ENCODE measurements at places on chromosomes 3 and 15.

DNA sequence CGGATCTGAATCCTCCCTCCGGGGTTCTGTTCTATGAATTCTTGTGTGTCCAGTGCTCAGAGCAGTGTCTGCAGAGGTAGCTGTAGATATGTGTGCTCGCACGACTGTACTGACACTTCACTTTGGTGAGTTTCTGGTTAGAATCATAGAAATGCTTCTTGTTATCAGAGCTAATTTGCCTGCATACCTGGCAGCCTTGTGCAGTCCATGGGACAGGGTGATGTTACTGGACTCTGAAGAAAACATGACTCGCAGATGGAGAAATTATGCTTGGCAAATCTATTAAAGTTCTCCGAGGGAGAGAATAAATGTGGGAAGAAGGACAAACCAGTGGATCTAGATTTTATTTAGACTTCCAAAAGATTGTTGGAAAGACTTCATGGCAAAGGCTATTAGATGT is 12.2 kb downstream of the CGNL1 start:
- no peaks in the 10 kb centered on the region for H3K4me1 ChIP-seq
- no peak overlapping the region for H3K4me3 ChIP-seq
- no peaks in the 10 kb centered on the region for H3K27me3 ChIP-seq
- H3K27ac ChIP-seq = no peak overlapping the region

GRCh38 chr15:42845581-42845980 is 75.0 kb downstream of the TTBK2 start:
- H3K27ac ChIP-seq = no peak overlapping the region
- H3K4me1 ChIP-seq = no peaks in the 10 kb centered on the region
- H3K36me3 ChIP-seq = no peaks in the 10 kb centered on the region
- no peaks in the 10 kb centered on the region for H3K27me3 ChIP-seq

DNA sequence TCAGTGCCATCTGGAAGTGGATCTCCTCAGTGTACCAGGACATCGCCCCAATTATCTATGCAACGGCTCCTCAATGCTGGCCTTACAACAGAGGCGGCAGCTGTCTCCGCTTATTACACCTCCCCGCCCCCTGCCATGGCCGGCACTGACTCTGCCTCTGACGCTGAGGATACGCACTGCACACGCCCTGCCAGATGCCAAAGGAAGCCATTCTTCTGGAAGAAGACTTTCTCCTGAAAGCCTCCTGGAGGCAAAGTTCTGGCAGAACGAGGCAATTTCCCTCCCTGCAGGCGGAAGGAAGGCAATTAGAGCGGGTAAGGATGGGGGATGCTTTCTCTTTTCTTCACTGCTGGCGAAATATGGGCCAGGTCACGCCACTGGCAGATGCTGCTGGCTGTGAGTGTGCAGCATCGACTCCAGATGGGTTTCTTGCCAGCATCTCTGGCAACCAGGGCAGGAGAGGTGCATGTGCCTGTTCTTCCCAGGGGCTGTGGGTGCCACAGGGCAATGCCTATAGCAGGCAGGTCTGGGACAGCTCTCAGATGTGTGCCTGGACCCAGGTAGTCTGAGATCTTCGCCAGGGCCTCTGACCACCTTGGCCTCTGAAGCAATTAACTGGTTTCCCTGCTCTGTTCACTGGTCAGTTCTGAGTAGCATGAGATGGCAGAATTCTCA is 62.2 kb upstream of the MRPS22 start:
- H3K36me3 ChIP-seq = no peaks in the 10 kb centered on the region
- no peaks in the 10 kb centered on the region for H3K4me1 ChIP-seq
- no peaks in the 10 kb centered on the region for H3K27me3 ChIP-seq

- H3K4me1 ChIP-seq = no peaks in the 10 kb centered on the region
- H3K27ac ChIP-seq = no peak overlapping the region
- DNase-seq = no peak
- H3K27me3 ChIP-seq = no peaks in the 10 kb centered on the region
- no peak overlapping the region for H3K4me3 ChIP-seq
These were observed 14.6 kb upstream of the PIK3CA start for GRCh38 chr3:179133575-179133974.

DNA sequence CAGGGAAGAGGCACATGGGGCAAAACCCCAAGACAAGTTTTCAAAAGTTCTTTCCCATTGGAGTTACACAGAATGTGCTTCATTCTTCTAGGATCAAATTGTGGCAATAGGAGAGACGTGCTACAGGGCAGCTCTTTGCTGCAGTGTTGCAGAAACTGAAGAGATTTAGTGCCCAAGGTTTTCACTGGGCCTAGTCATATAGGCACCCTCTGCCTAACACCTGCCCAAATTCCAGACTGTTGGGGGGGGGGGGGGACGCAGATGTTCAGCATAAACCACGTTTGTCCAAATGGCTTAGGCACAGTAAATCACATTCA is 346.8 kb upstream of the ZNF717 start:
- H3K27me3 ChIP-seq = no peaks in the 10 kb centered on the region
- H3K4me3 ChIP-seq = no peak overlapping the region
- no peaks in the 10 kb centered on the region for H3K4me1 ChIP-seq
- H3K36me3 ChIP-seq = no peaks in the 10 kb centered on the region

DNA sequence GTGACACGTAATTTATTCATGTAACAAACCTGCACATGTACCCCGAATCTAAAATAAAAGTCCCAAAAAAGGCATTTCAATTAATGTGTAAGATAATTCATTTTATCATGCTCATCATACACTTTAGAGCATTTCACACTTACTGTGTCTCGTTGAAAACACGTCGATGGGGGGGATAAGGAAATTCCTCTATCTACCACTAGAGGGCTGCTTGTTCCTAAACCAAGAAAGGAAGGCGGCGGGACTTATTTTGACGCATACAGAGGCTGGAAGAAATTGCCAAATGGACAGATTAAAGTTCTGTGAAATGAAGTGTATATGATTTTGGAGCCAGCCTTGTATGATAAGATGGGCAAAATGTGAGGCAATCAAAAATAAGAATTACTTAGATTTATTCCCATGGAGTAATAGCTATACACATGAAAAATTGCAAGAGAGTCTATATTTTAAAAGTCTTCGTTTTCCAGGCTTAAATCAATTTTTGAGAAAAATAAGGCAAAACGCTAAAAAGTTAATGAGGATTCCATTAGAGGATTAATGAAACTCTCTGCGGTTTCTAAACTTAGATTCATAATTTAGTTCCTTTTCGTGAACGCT is 346.8 kb downstream of the CNTN3 start:
- H3K27ac ChIP-seq = no peak overlapping the region
- DNase-seq = peak; percentile 8
- no peaks in the 10 kb centered on the region for H3K36me3 ChIP-seq
- H3K27me3 ChIP-seq = no peaks in the 10 kb centered on the region

DNA sequence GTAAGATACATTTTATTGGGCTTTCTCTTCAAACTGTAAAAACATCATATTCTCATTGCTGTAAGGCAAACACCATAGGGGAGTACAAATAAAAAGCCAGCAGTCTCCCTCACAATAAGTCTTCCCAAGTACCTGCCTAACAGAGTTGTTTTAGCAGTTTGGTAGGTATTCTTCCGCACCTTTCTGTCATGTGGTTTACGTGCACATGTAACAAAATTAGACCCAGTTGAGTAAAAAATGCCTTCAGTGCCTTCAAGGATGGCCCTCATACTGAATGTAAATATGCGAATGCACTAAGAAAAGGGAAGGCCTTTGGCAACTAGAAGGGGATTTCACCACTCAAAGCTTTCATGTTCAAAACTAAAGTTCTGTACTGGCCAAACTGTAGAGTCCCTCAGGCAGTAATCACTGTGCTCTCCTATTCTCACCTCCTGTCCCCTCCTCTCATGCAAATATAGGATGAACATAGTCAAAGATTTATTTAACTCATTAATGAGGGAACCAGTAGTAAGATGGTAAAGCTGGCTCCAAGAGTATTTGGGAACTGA is 26.4 kb downstream of the USP3 start:
- H3K27me3 ChIP-seq = no peaks in the 10 kb centered on the region
- no peaks in the 10 kb centered on the region for H3K36me3 ChIP-seq
- no peak for DNase-seq

All from Panc1 (cell line).